ENCODE measurements at places on chromosomes 1 and 21. TPM values are rescaled to one million over a fixed set of nuclear protein-coding genes. Genes with fewer than 3 reads are reported as not detected.

GRCh38 chr1:53335661-53336060 is 7.8 kb upstream of the LRP8 start:
- no peak for DNase-seq

DNA sequence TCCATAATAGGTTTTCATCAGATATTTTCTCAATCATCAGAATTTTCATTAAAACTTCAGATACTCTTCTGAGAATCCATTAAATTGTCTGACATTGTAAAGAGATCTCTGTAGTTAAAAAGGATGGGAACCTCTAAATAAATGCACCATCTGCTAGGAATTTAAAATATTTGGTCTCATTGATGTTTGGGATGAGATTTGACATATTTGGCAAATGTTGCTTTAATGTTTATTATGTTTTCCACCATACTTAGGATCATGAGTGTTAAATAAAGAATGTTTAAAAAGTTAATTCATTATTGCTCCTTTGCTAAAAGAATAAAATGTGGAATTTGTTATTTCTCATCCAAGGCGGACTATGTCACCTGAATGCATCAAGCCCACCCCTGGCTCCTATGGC is 85.5 kb upstream of the VANGL1 start:
- no peak for DNase-seq

CFAP141 gene
- total RNA-seq: not detected

- DNase-seq: no peak
Observed at GRCh38 chr21:45576838-45577737, 34.8 kb upstream of the SLC19A1 start.

DNA sequence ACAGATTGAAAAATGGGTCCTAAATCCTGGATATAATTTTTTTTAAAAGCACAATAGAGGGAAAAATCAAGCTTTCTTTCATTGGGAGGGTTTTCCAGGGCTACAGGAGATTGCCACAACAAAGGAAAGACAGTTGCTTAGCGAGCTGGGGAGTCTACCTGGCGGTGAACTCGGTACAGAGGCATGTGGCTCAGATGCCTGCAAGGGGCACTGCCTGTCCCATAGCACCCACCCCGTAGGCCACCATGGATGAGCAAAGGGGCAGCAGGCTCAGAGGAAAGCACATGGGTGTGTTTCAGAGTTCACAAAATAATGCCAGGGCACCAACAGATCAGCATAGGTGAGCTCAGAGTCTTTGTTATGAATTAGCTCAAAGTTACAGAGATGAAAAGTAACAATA is 79.5 kb downstream of the PCNX2 start:
- no peak for DNase-seq

DNA sequence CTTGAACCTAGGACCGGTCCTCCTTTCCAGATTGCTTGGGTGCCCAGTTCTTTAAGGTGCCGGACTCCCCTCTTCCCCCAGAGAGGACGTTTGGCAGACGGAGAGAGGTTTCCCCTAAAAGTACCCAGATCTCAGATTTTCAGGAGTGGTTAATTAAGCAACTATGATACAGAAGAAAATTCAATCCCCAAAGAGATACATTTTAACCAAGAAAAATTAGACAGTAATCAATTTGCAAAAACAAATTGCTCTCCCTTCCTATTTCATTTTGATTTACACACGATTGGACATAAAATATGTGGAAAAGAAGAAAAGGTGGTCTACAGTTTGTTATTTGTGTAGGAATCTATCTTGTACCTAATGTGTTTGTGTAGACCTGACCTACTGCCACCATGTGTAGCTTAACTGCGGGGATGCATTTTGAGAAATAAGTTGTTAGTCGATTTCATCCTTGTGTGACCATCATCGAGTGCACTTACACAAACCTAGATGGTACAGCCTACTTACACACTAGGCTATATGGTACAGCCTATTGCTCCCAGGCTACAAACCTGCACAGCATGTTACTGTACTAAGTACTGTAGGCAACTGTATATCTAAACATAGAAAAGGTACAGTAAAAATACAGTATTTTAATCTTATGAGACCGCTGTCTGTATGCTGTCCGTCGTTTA is 755 bp downstream of the RPAP2 start:
- no peak for DNase-seq

GRCh38 chr1:52424813-52425212 is 20.4 kb downstream of the PRPF38A start:
- DNase-seq: no peak

- DNase-seq: no peak
Observed at GRCh38 chr1:204896787-204897469, 26.3 kb downstream of the NFASC start.

- no peak for DNase-seq
Observed at GRCh38 chr1:236089046-236089773, 24.3 kb upstream of the NID1 start.

FAM72C gene
- 0.47 TPM for total RNA-seq

PMVK gene
- 15.3 TPM for total RNA-seq

MYCL gene
- total RNA-seq: 0.31 TPM

CCDC24 gene
- total RNA-seq: 2.7 TPM

GRCh38 chr1:224127925-224128819 is 14.3 kb downstream of the FBXO28 start:
- DNase-seq: no peak

DNA sequence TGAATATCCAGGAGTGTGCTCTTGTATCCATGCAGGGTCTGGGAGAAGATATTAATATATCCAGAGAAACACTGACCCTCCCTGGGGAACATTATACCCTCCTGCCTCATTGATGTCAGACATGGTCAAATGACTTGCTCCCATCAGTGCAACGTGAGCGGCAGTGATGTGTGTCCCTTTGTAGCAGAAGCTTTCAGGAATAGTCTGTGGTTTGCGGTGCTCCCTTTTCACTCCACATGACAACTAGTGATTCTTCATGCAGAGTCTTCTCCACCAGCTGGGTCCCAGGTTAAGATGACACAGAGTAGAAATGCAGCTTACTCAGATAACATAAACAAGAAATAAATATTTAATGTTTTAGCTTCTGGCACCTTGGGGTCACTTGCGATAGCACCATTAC is 31.9 kb upstream of the LYPD8 start:
- DNase-seq: no peak

DNA sequence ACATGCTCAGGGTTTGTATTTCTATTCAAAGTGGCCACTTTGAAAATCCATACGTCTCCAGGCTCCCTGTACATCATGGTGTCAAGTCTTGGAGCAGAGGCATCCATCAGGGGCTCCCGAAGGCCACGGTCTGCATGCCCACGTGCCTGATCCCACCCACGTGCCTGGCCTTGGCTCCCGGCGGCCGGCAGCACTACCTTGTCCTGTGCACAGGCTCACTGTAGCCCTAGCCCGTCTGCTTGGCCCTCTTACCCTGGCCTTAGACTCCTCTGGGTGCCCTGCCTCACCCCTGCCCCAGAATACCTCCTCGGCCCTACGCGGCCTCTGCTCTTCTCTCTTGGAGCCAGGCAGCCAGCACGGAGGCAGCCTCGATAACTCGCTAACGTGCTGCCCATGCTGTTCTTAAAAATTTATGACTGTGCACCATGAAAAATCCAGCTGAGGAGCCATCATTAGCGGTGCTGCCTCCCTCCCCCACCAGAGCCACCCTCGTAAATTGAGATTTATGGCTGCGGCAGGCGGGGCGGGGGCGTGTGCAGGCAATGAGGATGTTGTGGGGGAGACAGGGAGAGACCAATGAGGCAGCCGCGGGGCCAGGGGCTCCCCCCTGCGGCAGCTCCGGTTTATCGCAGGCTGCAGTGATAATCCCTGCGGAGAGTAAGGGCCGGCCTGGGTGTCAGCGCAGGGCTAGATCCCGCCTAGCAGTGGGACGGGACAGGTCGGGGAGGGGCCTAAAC is 24.6 kb downstream of the DMAP1 start:
- DNase-seq: no peak

GRCh38 chr1:71357708-71358107 is 276.9 kb upstream of the ZRANB2 start:
- no peak for DNase-seq

- no peak for DNase-seq
Observed at GRCh38 chr1:182861994-182862393, 22.8 kb downstream of the DHX9 start.

TCEA3 gene
- 13.2 TPM for total RNA-seq

DNA sequence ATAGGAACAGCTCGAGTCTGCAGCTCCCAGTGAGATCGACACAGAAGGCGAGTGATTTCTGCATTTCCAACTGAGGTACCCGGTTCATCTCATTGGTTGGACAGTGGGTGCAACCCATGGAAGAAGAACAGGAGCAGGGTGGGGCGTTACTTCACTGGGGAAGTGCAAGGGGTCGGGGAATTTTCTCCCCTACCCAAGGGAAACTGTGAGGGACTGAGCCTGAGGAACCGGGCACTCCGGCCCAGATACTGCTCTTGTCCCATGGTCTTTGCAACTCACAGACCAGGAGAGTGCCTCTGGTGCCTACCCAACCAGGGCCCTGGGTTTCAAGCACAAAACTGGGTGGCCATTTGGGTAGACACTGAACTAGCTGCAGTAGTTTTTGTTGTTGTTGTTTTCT is 307.1 kb downstream of the AMY1C start:
- DNase-seq: no peak

- peak; percentile 5 for DNase-seq
Observed at GRCh38 chr1:109805486-109806165, 41.9 kb upstream of the EPS8L3 start.

DNA sequence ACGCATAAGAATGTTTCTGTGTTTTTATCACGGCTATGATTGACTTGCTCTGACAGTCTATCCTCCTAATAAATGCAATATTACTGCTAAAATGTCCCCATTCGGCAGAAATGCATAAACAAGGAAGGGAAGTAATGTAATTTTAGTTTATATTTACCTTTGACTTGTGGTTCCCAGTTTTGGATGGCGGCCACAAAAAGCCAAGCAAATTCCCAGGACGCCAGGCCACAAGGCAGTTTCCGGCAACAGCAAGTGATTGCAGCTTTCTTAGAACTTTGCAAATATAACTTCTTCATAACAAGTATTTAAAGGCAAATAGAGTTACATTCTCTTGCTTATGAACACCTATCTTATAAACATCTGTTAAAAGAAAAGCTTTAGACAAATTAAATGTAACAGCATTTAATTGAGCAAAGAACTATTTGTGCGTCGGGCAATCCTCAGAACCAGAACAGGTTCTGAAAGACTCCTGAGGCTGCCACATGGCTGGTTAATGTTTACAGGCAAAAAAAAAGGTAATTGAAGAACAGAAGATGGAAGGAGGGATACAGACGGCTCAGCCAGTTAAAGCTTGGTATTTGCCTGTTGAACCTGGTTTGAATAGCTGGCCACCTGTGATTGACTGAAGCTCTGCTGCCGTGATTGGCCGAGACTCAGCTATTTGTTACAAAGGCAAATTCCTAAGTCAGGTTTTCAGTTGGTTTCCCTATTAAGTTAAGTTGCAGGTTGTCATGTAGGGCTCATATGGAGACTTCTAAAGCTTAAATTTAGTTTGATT is 80.8 kb downstream of the C21orf91 start:
- DNase-seq: no peak

DNA sequence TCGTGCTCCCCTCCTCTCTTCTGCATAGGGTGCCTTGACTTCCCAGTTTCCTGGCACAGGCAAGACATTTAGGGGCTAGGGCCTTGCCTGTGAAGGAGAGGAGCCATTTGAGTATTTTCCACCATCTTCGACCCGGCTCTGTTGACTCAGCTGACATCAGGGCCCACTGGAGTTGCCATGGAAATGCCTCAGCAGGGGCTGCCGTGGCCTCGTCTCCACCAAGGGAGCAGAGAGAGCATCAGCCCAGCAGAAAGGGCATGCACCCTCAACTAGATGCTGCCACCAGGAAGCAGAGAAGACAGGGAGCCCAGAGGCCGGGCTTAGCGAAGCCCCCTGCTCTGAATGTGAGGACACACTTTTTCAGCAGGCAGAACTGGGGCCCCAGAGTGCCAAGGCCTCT is 101.9 kb upstream of the ACTL8 start:
- DNase-seq: no peak

GRCh38 chr1:198387587-198387986 is 152.9 kb downstream of the ATP6V1G3 start:
- DNase-seq: no peak

DNA sequence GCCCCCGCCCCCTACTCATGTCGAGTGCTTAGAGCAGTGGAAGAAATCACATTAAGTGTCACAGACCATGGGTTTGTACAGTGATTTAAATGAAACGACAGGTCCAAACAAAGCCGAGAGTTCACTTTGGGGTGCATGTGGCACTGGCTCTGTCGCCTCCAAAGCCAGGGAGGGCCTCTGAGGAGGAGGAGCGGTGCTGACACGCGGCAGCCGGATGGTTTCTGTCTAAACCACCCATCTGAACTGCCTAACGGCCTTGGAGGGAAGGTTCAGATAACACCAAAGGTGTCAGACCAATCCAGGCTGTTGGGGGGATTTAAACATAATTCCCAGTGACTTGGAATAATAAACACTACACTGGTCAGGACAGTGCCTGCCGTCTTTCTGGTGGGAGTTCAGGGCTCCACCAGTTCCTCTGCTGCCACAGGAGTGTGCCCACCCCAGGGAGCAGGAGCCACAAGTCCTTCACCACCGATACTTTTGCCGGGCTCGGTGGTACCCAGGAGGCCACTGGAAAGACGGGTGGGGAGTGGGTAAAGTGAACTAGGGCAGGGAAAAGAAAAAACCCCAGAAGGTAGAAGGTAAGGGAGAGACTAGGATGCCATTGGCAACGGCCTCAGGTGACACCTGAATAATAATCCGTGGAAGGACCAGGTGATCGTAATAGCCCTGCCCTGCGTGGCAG is 78.2 kb downstream of the SLC66A1 start:
- no peak for DNase-seq

GRCh38 chr1:225626698-225627097 is 26.2 kb downstream of the ENAH start:
- DNase-seq: no peak

GRCh38 chr1:82269431-82269830 is 468.7 kb downstream of the ADGRL2 start:
- DNase-seq: no peak

DNA sequence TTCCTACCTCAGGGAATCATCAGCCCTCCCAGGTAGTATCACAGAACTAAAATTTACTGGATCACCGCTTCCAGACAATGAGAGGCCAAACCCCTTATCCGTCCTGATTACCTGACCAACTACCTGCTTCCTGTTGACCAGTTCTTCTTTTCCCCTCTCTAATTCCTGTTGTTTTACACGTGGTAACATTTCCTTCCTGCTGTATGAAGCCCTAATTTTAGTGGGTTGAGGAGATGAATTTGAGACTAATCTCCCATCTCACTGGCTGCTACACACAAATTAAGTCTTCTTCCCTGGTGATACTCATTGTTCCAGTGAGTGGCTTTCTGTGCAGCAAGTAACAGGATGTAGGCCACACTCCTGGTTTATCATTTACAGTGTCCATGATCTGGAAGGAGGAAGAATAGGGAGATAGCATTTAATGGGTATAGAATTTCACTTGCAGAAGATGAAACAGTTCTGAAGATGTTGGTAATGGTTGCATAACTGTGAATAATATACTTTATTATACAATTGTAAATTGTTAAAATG is 2112.9 kb downstream of the NCAM2 start:
- no peak for DNase-seq

DNA sequence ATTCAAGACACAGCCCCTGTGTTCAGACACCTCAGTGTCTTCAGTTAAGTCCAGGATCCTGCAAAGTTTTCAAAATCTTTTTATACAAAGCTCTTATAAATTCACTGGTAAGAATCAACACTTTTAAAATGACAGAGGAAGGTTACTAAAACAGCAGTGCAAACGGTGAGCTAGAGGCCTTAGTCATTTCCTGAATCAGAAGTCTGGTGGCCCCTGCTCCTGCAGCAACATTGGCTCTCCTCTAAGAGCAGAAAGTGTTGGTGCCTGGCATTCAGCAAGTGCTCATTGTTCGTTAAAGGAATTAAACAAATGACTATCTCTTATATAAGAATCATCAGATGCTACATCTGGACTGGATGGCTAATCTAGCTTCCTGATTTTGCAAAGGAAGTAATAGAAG is 282.9 kb downstream of the PTGER3 start:
- DNase-seq: no peak
